Vein endothelial cell (primary cell): ENCODE measurements at places on chromosomes 16 and 17. TPM values are rescaled to one million over a fixed set of nuclear protein-coding genes. Genes with fewer than 3 reads are reported as not detected.

The PRSS21 gene
- 0.33 and 1.2 TPM in 2 replicates for total RNA-seq

The PGAP6 gene
- 84.4 and 129 TPM in 2 replicates for total RNA-seq

The PMP22 gene
- total RNA-seq = 30.7 and 77.2 TPM in 2 replicates

The ZFHX3 gene
- total RNA-seq = 9.9 and 12.1 TPM in 2 replicates

The USB1 gene
- 40.2 and 49.5 TPM in 2 replicates for total RNA-seq
